CD4-positive, alpha-beta T cell treated with Interleukin-17A for 4 hours (primary cell): ENCODE measurements at places on chromosomes 3 and 15.

GRCh38 chr3:106711650-106712049 is 665.6 kb upstream of the CCDC54 start:
- no peak for DNase-seq

- no peak for DNase-seq
These were observed 234.6 kb downstream of the ADAMTS17 start for GRCh38 chr15:100107151-100107550.

DNA sequence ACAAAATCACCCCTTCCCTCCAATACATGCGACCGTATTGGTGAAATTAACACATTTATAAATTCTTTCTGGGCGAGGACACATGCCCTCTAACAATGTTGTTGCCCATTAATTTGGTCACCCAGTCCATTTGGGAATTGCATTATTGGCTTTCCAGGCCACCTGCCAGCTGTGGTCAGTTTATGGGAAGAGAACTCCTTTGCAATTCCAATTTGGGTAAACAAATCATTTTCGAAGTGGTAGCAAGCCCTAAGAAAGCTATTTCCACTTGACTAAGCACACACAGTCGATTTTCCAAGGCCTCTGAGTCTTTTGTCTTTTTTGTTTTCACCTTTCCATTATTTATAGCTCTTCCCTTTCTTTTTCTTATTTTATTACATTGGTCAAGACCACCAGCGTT is 362.3 kb upstream of the RGMA start:
- DNase-seq: no peak

DNA sequence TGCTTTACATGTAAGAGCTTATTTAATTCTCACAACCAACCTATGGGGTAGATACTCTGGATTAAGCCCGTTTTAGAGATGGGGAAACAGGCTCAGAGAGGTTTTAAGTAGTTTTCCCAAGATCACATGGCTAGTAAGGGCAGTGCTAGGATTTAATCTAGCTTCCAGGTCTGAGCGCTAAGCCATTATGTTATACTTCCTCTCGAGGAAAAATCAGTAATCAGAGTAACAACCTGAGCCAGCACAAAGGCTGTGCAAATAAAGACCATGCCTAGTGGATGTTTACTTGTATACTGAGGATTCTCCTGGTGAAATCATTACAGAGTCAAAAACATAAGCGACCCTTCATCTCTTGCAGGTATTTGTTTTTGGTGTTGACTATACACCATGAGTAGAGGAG is 9.0 kb downstream of the FSTL1 start:
- no peak for DNase-seq
